ENCODE measurements at places on chromosomes 11 and 22.

- DNase-seq = no peak
These were observed 13.6 kb downstream of the SEPTIN3 start for GRCh38 chr22:41982865-41983264.

DNA sequence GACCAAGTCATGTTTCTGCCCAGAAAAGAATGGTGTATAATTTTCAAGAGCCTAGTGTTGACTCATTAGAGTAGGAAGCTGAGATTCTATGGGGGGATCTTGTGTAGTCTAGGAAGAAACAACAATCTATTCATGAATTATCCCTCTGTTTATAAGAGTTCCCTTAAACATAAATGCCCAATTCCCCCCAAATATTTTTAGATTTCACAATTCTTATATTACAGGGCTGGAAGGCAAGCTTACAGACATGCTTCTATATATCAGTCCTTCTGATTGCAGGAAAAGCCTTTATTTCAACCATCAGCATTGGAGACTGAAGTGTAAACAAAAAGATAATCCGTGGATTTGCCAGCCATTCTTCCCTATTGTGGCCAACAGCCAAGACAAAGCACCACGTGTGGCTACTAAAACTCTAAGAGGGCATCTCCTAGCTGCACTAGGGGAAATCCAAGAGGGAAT, 71.4 kb downstream of the NAT10 start:
- DNase-seq = no peak

DNA sequence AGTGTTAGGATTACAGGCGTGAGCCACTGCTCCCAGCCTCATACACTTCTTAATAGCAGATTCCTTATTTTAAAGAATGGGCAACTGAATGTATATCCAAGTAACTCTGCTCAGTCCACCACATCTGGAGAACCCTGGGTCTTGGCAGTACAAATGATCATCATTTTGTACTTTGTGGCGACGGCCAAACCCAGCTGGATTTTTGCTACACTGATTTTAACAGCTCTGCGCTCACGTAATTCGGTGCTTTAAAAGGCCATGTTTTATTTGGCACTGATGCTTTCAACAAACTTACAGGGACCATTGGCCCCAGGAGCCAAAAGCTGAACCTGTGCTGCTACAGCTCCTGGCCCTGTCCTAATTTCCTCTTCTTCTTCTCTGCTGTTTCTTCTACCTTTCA, 60.8 kb upstream of the PDE3B start:
- DNase-seq = no peak

GRCh38 chr22:24875862-24876506, 70.0 kb downstream of the SGSM1 start:
- DNase-seq = peak; percentile 52

DNA sequence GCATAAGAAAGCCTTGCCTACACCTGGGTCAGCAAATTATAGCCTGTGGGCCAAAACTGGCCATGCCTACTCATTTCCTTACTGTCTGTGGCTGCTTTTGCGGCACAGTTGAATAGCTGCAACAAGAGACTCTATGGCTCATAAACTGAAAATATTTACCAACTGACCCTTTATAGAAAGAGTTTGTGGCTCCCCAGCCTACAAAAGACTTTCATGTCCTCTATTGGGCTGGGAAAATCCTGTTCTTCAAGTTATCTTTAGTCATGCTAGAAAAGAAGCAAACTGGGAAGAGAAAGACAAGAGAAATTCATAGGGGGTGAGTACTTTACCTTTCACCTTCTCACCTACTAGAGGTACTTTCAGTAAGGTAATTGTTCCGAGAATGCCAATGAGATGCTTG, 175.1 kb downstream of the SWAP70 start:
- DNase-seq = no peak

DNA sequence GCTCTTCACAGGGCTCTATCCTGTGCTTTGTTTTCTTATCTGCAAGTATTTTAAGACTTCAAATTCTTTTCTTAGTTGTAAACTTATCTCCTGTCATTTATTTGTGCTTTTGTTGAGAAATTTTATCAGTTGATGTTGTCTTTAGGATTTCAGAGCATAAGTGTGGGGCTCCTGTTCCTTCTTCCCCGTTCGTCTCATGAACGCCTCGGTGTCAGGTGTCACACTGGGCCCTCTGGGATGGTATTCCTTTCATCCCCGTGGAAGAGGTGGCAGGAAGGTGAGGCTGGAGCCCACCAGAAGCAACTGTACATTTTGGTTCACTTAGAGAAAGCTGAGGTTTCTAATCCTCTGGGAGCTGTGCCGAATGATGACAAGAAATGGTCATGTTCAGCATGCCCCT, 17.9 kb downstream of the NADSYN1 start:
- no peak for DNase-seq

DNA sequence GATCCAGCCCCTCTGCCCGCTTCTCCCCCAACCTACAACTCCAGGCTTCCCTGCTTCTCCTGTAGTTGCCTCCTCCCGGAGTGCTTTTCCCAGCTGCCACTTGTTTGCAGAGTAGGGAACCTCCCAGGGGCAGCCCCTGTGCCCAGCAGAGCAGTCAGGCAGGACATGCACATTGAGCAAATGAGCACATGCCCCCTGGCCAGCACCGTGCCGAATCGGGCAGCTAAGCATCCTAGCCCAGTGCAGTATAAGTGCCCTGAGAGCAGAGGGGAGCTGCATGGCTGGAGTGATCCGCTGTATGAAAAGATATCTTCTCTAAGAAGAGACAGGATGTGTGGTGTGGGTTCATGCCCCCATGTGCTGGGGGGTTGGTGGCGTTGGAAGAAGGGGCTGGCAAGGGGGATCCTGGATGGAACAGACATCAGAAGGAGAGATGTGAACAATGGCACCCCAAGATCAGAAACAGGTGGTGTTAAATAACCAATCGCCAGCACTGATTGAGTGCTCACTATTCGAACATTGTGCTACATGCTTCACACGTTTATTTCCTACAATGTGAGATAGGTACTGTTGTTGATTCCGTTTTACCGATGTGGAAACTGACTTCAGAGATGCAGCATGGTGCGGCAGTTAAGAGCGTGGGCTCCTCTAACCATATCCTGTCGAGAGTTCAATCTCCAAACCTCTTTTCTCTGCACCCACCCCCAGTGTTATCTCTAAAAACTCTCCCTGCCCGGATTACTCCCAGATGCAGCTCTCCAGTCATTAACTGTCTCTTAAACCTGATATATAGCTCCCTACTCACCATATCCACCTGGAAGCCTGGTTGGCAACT, 1.2 kb downstream of the AIP start:
- no peak for DNase-seq

- DNase-seq = no peak
These were observed 141.6 kb downstream of the TRPC6 start for GRCh38 chr11:101442171-101442570.

GRCh38 chr22:31602259-31602952, 59.6 kb downstream of the PISD start:
- no peak for DNase-seq

DNA sequence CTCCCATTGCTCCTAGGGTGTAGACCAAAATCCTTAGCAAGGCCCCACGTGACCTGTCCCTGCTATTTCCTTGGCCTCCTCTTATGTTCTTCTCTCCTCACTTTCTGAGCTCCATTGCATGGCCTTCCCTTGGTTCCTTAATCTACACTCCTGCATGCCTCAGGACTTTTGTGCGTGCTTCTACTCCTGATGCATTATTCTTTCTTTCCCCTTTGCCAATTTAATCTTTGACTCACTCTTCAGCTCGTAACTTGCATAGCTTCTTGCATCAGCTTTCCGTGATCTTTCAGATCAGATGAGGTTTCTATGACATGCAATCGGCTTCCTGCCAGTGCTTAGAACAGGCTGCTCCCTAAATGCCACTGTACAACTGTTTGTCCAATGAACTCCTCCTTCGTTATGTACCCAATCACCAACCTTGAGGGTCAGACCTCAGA, 261.6 kb upstream of the CADM1 start:
- DNase-seq = no peak

GRCh38 chr22:32444068-32444467, 20.2 kb downstream of the BPIFC start:
- DNase-seq = no peak

DNA sequence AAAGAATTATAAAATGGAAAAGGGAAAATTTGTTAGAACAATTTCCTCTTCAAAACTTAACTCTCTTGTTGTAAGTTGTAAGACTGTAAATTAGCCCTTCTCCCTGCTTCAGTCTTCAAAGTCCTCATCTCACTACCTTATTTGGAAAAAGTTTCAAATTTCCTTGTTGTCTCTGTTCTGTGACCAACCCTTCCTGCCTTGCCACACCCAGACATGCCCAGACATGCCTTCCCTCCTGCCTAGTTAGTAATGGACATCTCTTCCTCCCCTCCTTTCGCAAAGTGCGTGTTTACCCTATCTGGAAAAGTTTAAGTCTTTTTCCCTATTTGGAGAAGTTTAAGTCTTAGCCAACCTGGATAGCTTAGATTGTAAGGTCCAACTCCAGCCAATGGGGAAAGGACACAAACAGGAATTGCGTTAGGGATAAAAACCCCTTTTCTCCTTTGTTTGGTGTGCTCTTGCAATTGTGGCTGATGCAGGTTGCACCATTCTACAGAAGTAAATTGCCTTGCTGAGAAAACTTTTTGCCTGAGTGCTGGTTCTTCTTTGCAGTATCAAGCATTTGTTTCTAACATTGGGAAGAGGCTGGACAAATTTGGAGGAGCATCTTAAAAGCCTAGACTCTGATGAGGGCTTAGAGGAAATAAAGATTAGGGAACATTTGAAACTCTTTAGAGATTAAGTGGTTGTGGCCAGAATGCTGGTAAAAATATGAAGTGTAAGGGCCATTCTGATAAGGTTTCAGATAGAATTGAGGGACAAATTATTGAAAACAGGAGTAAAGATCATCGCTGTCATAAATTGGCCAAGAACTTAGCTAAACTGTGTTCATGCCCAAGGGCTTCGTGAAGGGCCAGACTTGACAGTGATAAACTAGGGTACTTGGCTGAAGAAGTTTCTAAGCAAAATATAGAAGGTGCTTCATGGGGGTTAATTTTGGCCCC, 15.4 kb downstream of the OR52K2 start:
- no peak for DNase-seq

DNA sequence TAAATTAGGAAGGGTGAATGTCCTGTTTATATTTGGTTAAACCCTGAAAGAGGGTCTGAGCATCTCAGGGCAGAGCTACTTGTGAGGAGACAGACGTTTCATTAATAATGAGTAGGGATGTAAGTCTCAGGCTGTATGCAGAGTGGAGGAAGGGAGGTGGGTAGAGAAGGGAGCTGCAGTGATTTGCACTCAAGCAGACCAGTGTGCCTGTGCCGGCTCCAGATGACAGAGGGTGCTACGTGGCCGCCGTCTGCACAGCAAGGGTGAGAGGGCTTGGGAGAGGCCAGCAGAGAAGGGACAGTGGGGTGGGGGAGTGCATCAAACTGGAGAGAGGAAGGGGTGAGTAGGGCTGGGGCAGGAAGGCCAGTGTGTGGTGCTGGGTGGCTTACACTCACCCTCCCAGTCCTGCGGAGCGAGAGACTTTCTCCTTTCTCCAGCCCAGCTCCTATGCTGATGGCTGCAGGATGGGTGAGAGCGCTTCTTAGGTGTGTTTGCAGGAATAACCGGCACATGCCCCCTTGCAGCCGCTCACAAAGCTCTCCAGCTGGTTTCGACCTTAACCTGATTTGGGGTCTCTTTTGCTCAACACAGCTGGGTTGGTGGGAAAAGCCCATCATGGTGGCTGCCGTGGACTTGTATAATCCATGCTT, 130.6 kb downstream of the ST3GAL4 start:
- no peak for DNase-seq

DNA sequence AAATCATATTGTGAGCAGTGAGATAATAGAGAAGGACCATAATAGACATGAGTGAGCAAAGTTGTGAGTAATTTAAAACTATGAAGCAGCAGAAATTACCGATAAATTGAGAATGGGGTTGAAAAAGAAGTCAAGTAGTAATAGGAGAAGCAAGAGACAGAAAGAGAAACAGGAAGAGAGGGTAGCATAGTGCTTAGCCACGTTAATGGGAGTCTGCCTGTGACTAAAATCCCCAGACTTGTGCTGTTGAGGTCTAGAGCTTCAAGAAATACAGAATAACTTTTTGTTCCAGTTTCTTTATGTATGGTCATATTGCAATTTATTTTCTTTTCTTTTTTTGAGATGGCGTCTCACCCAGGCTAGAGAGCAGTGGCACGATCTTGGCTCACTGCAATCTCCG, 368.7 kb downstream of the METTL15 start:
- DNase-seq = no peak

DNA sequence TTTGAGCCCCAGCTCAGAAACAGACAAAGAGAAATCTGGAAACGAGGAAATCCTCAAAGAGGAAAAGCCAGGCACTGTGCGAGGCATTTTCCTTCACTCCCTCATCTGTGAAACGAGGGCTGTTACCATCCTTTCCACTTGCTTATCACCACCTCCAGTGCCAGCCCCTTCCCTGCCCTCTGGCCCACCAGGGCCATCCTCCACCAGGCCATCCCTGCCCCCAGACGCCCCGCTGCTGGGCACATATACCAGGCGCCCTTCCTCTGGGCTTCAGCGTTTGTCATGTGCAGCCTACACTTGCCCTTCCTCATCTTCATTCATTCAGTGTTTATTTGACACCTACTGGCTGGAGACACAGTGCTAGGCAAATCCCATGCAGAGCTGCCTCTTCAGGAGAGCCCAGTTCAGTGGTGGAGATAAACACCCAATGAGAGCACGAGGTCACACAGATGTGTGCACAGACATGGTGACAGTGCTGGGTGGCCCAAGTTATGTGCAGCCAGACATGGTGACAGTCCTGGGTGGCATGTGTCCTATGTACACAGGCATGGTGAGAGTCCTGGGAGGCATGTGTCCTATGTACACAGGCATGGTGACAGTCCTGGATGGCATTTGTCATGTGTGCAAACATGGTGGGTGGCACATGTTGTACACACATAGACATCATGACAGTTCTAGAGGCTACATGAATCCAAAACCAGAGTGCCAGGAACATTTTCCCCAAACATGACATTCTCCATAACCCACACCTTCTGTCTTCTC, 9.7 kb downstream of the SPTBN2 start:
- no peak for DNase-seq
